NCI-H1436 treated with DMSO at 0.1 percent for 48 hours (cell line): ENCODE measurements at places on chromosomes 11 and 22.

GRCh38 chr11:94152678-94153065 lies 24.0 kb downstream of the PANX1 start:
- no peak for DNase-seq

DNA sequence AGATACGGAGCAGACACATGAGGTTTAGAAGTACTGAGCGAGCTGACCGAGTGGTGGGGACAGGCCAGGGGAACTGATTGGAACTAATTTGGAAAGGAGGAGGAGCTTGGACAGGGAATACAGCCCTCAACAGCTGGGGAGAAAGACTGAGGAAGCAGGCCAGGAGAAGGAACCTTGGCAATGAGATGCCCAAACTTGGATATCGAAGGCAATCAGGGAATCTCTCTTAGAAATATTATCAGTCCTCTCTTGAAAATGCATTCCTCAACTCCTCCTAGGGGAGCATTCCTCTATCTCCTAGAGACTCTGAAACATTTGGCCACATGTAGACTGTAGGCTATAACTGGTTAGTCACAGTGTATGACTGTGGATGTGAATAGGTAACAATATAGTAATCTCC lies 284.6 kb downstream of the GUCY1A2 start:
- DNase-seq, result no peak

- no peak for DNase-seq
Observed at GRCh38 chr11:926341-926916, 759 bp downstream of the AP2A2 start.

DNA sequence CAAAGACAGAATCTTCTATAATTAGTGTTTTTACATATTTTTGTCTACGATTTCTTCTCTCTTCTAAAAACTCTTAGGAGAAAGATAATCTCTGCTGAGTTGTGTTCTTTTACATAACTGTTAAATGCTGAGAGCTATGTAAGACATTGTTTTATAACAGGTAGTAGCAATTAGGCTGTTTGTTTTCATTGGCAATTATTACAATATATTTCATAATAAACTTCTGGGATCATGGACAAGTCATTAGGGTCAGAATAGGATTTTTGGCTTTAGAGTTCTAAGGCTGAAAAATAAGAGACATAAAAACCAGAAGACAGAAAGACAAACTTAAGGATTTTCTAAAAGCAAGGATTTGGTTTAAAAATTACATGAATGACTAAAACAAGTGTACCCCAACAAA lies 120.8 kb downstream of the DCDC1 start:
- no peak for DNase-seq

DNA sequence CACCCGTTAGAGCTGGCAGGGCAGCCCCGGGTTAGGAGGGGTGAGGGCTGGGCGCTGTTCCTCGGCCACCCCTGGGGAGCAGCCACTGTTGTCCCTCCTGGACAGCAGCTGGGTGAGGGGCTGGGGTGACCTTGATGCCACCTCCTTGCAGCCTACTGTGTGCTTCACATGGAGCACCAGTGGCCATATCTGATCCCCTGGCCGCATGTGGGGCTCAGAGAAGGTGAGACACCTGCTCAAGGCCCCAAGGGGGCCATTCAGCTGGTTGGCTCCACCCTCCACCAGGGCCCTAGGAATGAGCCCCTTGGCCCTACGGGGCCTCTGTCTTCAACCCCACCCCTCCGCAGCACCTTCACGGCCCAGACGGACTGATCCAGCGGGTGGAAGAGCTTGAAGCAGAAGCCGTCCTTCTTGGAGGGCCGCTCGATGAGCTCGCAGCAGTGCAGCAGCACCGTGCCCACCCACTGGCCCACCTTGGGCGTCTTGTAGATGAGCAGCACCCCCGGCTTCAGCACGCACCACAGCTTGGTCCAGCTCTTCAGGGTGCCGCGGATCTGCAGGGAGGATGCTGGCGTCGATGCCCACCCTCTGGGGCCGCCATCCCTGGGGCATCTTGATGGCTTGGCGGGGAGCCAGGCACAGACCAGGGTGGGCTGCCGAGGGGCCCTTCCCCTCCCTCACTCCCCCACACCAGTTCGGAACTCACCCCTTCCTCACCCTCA lies 44.9 kb downstream of the OSBPL5 start:
- no peak for DNase-seq

GRCh38 chr11:57315491-57315890 lies 9.3 kb downstream of the TNKS1BP1 start:
- no peak for DNase-seq

DNA sequence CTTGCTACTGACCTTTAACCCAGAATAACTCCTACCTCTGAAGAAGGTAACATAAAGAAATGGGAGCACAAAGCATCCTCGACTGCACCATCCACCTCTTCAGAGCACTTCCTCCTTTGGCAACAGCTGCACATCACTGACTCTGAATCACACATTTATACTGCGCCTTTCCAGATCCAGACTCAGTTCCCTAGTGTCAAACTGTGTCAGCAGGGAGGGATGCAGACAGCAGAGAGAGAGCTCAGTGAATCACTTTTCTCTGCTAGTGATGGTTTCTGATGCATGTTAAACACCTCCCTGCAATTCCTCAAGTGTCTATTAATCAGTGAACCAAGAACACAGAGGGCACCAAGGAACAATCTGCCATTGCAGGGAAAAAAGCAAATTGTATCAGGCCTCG lies 118.9 kb downstream of the PLEKHA7 start:
- no peak for DNase-seq

GRCh38 chr11:9148727-9149126 lies 57.3 kb upstream of the SCUBE2 start:
- no peak for DNase-seq

DNA sequence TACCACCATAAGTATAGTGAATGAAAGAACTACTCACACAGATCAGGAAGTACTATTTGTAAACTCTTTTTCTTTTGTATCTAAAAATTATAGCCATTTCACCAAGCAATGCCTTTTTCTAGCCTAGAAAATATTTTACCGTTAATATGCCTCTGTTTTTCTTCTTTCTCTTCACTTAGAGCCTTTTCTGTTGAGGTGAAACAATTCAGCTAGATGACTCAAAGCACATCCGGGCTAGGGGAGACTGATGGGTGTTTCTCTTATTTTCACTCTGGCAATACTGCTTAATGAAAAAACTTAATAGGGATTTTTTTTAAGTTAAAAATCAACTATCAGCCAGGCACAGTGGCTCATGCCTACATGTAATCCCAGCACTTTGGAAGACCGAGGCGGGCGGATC lies 93.3 kb downstream of the SGSM3 start:
- DNase-seq, result no peak

DNA sequence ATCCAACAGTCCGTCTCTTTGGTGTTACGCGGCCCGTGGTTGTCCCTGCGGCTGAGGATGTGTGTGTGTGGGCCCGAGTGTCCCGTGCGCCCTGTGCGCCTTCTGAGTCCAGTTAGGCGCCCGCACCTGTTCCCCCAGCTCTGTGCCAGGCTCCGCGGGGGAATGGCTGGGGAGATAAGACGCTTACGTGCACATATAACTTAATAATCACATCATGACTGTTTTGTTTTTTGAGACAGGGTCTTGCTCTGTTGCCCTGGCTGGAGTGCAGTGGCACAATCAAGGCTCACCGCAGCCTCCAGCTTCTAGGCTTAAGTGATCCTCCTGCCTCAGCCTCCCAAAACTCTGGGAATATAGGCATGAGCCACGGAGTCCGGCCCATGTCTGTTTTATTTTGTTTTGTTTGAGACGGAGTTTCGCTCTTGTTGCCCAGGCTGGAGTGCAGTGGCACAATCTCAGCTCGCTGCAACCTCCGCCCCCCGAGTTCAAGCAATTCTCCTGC lies 817 bp downstream of the ARL2 start:
- DNase-seq, result no peak

DNA sequence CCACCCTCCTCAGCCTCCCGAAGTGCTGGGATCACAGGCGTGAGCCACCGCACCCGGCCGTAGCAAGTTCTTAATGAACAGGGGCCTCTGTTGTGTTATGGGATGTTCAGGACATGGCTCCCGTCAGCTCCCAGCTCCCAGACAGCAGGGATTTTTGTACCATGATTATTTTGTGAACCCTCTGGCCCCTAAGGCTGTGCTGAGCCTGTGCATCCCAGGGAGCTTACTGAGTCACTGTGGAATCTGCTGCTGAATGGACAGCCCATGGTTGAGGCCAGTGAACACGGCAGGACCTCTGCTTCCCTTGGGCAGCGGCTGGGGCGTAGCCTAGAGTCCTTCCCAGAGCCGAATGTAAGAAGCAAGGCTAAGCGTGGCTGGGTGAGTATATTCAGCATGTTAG lies 245.2 kb downstream of the NTM start:
- no peak for DNase-seq

GRCh38 chr11:19276859-19277808 lies 36.4 kb upstream of the E2F8 start:
- DNase-seq, result no peak

DNA sequence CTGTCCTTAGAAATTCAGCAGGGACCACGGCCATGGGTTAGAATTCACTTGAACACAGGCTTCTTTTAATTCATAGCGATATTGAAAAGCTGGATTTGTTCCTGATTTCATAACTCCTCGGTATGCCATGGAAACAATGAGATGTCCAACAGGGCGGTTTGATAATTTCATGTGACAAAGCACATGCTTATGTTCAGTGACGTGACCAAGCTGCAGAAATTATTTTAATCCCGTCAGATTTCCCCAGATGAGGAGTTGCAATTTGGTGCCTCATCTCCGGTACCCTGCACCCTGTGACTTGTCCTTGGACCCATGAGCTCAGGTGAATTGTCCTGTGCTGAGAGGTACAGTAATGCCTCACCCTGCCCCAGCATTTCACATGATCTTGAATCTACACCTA lies 81.7 kb downstream of the C11orf91 start:
- no peak for DNase-seq

GRCh38 chr11:69017951-69018350 lies 4.9 kb upstream of the MRGPRF start:
- DNase-seq, result no peak

GRCh38 chr22:42462016-42462415 lies 29.8 kb upstream of the NFAM1 start:
- DNase-seq, result peak; percentile 45

GRCh38 chr22:19242699-19243098 lies 48.8 kb downstream of the CLTCL1 start:
- no peak for DNase-seq

DNA sequence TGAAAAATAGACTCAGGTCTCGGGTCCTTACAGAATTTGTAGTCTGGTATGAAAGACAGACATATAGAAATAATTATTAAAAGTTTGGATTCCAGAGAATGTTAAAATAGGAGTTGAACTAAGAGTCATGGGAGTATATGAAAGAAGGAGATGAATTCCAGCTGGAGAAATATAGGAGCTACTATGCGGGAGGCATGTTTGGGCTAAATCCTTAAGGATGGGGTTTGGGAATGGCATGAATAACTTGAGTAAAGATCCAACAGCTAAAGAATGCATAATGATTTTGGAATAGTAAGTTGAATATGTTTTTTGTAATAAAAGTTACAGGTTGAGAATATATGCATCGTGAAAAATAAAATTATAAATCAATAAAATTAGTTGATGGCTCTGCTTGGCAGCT lies 129.4 kb upstream of the SLC5A12 start:
- no peak for DNase-seq

- DNase-seq, result no peak
Observed at GRCh38 chr11:87453531-87454089, 415.9 kb downstream of the TMEM135 start.

GRCh38 chr11:27926981-27927481 lies 180.9 kb downstream of the KIF18A start:
- no peak for DNase-seq

DNA sequence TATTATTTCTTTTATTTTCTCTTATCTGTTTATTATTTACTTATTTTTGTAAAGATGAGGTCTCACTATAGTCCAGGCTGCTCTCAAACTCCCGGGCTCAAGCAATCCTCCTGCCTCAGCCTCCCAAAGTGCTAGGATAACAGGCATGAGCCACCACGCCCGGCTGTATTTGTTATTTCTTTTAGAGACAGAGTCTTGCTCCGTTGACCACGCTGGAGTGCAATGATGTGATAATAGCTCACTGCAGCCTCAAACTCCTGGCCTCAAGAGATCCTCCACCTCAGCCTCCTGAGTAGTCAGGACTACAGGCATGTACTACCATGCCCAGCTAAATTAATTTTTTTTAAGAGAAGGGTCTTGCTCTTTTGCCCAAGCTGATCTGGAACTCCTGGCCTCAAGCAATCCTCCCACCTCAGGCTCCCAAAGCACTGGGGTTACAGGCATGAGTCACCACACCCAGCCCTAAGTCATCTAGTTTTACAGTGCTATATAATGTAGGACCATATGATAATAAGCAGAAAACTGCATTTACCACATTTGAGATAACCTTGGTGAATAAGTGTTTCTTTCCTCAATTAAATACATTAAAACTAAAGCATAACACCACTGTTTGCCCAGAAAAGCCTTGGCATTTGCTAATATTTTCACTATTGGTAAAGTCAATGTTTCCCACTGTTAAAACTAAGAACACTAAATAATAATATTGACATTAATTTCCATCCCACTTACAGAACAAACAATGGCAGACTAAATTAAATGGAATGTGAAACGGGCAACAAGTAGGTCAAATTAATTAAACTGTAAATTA lies 127.5 kb downstream of the SIK3 start:
- DNase-seq, result no peak

GRCh38 chr11:12163181-12163941 lies 53.0 kb downstream of the MICAL2 start:
- no peak for DNase-seq

DNA sequence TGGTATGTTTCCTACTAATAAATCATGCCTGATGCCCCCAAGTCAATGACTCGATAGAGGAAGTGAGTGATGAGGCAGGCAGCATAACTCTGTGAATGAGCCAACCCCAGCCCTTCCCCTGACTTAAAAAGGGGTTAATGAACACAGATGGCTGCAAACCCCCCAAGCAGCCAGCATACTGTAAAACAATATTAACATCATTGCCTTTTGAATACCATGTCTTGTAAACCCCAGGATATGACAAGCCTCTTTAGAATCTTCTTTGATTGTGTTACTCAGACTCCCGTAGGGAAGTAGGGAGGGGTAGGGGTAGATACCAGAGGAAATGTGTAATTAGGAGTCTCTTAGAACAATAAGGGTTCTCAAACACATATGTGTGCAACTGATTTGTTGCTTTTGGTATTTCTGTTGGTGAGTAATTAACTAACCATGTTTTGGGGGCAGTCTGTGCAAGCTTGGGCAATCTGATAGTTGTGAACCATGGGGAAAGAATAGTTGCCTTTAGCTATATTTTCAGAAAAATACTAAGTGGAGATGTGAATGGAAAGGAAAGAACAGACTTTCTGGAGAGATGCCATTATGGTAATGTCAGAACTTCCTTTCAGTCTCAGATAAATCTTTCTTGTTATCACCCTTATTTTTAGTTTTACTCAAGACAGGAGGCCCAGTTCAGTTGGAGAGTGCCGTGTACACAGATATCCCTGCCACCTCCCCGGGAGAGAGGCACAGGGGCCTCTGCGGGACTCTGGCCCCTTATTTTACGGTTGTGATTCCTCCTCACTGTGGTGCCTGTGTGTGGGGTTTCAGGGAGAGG lies 701.8 kb downstream of the NTM start:
- DNase-seq, result no peak

DNA sequence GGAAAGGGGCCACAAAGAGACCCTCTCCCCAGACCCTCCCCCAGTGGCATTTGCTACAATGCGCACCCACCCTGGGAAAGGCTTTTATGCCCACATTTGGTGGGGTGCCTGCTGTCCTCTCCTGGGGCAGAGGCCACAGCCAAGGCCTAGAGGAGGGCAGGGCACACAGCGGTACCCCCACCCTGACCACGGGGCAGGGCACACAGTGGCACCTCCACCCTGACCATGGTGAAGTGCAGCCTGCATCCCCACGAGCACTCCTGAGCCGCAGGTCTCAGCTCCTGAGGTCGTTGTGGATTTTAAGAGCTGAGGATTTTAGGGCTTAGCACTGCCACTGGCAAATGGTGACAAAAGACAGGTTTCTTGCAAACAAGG lies 34.1 kb downstream of the CERK start:
- no peak for DNase-seq
